ENCODE measurements at places on chromosomes 6 and 20. TPM values are rescaled to one million over a fixed set of nuclear protein-coding genes. Genes with fewer than 3 reads are reported as not detected.

DNA sequence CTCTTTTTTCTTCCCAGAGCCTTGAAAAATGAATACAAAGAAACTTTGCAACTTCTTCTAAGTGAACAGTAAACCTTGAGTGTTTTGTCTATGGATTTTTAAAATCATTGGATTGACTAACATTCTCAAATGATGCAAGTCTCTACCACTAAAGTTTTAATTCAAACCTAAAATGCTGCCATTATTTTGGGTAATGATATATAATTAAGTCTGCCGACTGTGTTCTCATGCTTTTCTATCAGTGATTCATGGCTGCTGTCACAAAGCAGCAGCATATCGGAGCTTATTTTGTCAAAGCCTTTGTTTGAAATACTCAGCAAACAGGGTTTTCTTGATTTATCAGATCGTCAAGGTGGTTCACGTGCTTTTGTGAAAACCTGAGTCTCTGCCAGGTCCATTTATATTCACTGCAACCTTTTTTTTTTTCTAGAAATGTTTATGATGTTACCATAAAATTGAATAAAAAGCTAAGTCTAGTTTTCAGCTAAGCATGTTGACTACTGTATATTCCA lies 96.3 kb downstream of the GJA1 start:
- H3K27ac ChIP-seq, result peak overlapping the region; percentile 34
- H3K27me3 ChIP-seq, result no peaks in the 10 kb centered on the region
- no peak for DNase-seq

DNA sequence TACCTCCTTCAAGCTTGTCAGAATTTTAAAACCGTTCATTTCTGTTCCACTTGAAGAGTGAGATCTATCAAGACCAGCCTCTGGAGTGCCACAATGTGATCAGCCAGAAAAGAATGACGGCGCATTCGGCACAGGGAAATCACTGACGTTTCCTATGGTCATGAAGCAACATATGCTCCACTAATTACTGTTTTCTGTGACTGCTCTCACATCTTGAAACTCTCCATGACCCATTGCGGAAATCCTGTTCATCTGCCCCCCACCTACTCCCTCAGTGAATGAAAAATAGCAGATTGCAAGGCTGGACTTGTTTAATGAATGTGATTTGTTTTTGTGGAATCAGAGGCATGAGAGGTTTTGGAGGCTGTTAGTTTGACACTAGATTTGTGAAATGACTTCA lies 53.2 kb downstream of the SAMD5 start:
- DNase-seq, result no peak
- no peaks in the 10 kb centered on the region for H3K4me1 ChIP-seq
- no peaks in the 10 kb centered on the region for H3K36me3 ChIP-seq
- no peaks in the 10 kb centered on the region for H3K27me3 ChIP-seq

GRCh38 chr6:53768636-53769035 lies 26.2 kb upstream of the LRRC1 start:
- H3K27me3 ChIP-seq, result no peaks in the 10 kb centered on the region
- H3K4me1 ChIP-seq, result no peaks in the 10 kb centered on the region
- DNase-seq, result no peak
- no peak overlapping the region for H3K4me3 ChIP-seq

GRCh38 chr20:29301624-29302259 lies 1955.7 kb upstream of the DEFB115 start:
- H3K27ac ChIP-seq, result no peak overlapping the region
- H3K4me1 ChIP-seq, result no peaks in the 10 kb centered on the region
- no peak for DNase-seq
- no peaks in the 10 kb centered on the region for H3K27me3 ChIP-seq

DNA sequence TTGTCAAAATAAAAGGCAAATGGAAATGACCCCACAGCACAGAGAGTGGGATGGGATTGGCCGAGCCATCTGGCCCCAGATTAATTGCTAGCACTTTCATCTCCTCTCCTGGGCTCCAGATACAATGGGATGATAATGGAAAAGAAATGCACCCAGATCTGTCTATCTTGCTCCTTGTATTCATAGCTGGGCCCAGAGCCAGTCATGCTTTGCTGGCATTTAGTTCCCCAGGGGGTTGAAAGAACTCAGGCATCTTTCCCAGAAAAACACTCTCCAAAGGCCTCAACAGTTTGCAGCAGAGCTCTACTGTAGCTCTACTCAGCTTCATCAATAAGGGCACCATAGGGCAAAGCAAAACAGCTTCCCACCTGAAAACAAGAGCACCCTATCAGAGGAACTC lies 116.0 kb upstream of the FOXA2 start:
- no peak overlapping the region for H3K27ac ChIP-seq
- no peaks in the 10 kb centered on the region for H3K4me1 ChIP-seq
- no peak for DNase-seq
- no peaks in the 10 kb centered on the region for H3K27me3 ChIP-seq

DNA sequence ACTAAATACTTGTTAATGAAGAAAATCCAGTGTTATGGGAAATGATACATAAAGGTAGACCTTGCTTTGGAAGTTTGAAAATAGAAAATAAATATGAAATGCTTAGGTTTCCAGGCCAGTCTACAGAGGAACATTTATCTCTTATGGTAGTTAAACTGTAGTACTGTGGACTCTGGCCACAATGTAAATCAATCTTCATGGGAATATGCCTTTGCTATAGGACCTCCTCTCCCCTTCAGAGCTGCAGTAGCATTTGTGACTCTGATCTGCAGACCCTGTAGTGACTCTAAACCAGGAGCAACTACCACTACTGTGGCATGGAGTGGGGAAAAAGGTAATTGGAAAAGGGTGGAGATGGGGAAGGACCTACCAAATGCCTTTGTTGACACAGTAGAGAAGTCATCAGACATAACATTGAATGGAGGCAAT lies 4.5 kb downstream of the HSPA1A start:
- no peak for DNase-seq
- no peak overlapping the region for H3K27ac ChIP-seq
- H3K27me3 ChIP-seq, result no peaks in the 10 kb centered on the region
- no peak overlapping the region for H3K4me3 ChIP-seq
- no peaks in the 10 kb centered on the region for H3K4me1 ChIP-seq

GRCh38 chr6:11218538-11219399 lies 13.7 kb downstream of the NEDD9 start:
- H3K4me1 ChIP-seq, result peaks cover 27% of the 10 kb centered on the region
- H3K27ac ChIP-seq, result no peak overlapping the region

- H3K36me3 ChIP-seq, result no peaks in the 10 kb centered on the region
- H3K27ac ChIP-seq, result no peak overlapping the region
- H3K4me1 ChIP-seq, result no peaks in the 10 kb centered on the region
- H3K27me3 ChIP-seq, result no peaks in the 10 kb centered on the region
- peak; percentile 67 for DNase-seq
Measured at GRCh38 chr6:155186052-155186658, 77.7 kb upstream of the CLDN20 start.

GRCh38 chr20:24443436-24443835 lies 26.0 kb upstream of the SYNDIG1 start:
- H3K36me3 ChIP-seq, result no peaks in the 10 kb centered on the region
- peak; percentile 83 for DNase-seq
- H3K4me3 ChIP-seq, result no peak overlapping the region

DNA sequence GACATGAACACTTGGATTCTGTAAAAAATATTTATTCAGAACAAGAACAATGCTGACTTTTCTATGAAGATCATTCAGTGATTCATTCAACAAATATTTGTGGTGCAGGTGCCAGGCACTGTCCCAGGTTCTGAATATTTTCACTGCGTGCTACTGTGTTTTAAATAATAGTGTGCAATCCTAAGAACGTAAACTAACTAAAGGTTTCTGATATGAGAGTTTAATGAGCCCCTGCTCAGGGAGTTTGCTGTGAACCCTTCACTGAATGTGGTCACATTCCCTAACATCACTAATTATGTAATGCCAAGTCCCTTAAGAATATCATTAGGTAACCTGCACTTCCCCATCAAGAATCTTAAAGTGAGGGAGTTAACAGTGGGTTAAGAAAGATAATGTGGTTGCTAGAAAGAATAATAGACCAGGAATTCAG lies 1.7 kb upstream of the TMEM170B start:
- H3K36me3 ChIP-seq, result no peaks in the 10 kb centered on the region
- peaks cover 37% of the 10 kb centered on the region for H3K27me3 ChIP-seq
- no peaks in the 10 kb centered on the region for H3K4me1 ChIP-seq
- no peak overlapping the region for H3K27ac ChIP-seq
- no peak overlapping the region for H3K4me3 ChIP-seq
- peak; percentile 55 for DNase-seq

- peaks cover 90% of the 10 kb centered on the region for H3K36me3 ChIP-seq
- no peaks in the 10 kb centered on the region for H3K27me3 ChIP-seq
- no peak overlapping the region for H3K27ac ChIP-seq
- H3K4me3 ChIP-seq, result no peak overlapping the region
- H3K4me1 ChIP-seq, result no peaks in the 10 kb centered on the region
Measured at GRCh38 chr6:157203312-157203744, 120.0 kb downstream of the TMEM242 start.

DNA sequence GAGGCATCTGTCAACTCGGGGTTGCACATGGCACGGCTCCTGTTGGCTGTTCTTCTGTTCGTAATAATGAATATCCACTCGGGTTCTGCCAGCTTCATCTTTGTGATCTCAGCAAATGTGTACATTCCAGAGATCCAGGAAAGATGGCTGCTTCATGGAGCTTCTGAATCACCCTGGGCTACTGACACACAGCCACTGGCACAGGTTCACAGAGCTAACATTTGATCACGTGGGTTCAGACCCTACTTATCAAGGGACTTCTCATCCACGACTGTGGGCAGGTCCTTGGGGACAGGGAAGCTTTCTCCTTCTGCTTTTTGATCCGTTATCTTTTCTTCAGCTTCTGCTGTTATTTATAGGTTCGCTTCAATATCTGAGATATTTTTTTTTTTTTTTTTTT lies 18.1 kb downstream of the PPP1R3G start:
- no peaks in the 10 kb centered on the region for H3K4me1 ChIP-seq
- no peak overlapping the region for H3K27ac ChIP-seq
- no peak overlapping the region for H3K4me3 ChIP-seq
- no peaks in the 10 kb centered on the region for H3K36me3 ChIP-seq
- H3K27me3 ChIP-seq, result no peaks in the 10 kb centered on the region

DNA sequence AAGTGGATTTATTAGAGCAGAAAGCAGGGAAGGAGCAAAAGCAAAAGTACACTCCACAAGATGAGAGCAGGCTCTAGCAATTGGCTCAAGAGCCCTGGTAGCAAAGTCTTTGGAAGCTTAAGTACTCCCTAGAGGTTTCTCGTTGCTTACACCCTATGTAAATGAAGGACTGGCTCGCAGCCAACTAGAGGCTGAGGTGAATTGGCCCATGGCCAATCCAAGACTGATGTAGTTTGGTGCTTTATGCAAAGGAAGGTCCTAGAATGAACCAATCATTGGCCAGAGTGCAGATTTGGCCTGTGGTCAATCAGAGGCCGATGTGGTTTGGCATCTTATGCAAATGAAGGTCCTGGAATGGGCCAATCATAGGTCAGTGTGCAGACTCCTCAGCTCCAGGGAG lies 191.3 kb upstream of the ARID1B start:
- H3K4me3 ChIP-seq, result no peak overlapping the region
- H3K27ac ChIP-seq, result no peak overlapping the region
- H3K4me1 ChIP-seq, result no peaks in the 10 kb centered on the region
- DNase-seq, result no peak
- H3K36me3 ChIP-seq, result no peaks in the 10 kb centered on the region
- no peaks in the 10 kb centered on the region for H3K27me3 ChIP-seq

- H3K36me3 ChIP-seq, result peaks cover 13% of the 10 kb centered on the region
- H3K4me1 ChIP-seq, result no peaks in the 10 kb centered on the region
- no peak overlapping the region for H3K27ac ChIP-seq
- DNase-seq, result no peak
Measured at GRCh38 chr20:43513372-43513930, 6.0 kb downstream of the L3MBTL1 start.

- H3K4me3 ChIP-seq, result no peak overlapping the region
- H3K27me3 ChIP-seq, result no peaks in the 10 kb centered on the region
- H3K36me3 ChIP-seq, result peaks cover 3% of the 10 kb centered on the region
Measured at GRCh38 chr6:4858194-4859015, 82.2 kb downstream of the CDYL start.

- H3K4me1 ChIP-seq, result no peaks in the 10 kb centered on the region
- no peaks in the 10 kb centered on the region for H3K36me3 ChIP-seq
- no peak overlapping the region for H3K4me3 ChIP-seq
- no peak overlapping the region for H3K27ac ChIP-seq
- no peak for DNase-seq
Measured at GRCh38 chr6:11625302-11625701, 87.8 kb downstream of the TMEM170B start.

DNA sequence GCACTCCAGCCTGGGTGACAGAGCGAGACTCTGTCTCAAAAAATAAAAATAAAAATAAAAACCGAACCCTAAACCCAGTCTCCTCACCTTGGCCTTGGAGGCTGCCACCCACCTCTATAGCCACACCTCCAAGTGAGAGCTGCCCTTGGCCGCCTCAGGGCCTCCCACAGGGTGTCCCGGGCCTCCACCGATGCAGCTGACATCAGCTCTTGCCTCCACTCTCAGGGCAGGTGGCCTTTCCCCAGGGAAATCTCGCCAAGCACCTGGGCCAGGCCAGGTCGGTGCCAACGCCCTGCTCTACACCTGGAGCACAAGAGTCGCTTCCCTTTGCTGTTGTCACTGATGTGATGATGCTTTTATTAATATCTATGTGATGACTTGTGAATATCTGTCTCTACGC lies 8.9 kb upstream of the MYL9 start:
- no peak for DNase-seq
- H3K27ac ChIP-seq, result no peak overlapping the region
- no peak overlapping the region for H3K4me3 ChIP-seq

DNA sequence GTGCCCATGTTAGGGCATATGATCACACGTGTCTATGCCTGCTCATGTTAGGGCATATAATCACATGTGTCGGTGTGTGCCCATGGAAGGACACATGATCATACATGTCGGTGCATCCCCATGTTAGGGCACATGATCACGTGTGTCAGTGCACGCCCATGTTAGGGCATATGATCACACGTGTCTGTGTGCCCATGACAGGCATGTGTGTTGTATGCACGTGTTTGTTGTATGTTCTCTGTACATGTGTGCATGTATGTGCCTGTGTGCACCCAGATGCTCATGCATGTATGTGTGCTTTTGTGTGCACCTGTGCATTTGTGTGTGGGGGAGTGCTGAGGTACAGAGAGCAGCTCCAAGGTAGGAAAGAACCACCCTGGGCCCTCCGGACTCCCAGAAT lies 29.8 kb downstream of the YTHDF1 start:
- H3K27me3 ChIP-seq, result no peaks in the 10 kb centered on the region
- no peaks in the 10 kb centered on the region for H3K4me1 ChIP-seq
- H3K4me3 ChIP-seq, result no peak overlapping the region
- no peaks in the 10 kb centered on the region for H3K36me3 ChIP-seq

Gene SUMO4
- 2.4 TPM for total RNA-seq

Gene ACSS1
- total RNA-seq, result not detected

Gene C20orf204
- total RNA-seq, result 5.0 TPM

Gene SPATS1
- total RNA-seq, result not detected

Gene SLC26A8
- not detected for total RNA-seq
